ENCODE measurements at places on chromosomes 6 and 20.

- DNase-seq = no peak
Measured at GRCh38 chr6:68730291-68731054, 95.4 kb downstream of the ADGRB3 start.

DNA sequence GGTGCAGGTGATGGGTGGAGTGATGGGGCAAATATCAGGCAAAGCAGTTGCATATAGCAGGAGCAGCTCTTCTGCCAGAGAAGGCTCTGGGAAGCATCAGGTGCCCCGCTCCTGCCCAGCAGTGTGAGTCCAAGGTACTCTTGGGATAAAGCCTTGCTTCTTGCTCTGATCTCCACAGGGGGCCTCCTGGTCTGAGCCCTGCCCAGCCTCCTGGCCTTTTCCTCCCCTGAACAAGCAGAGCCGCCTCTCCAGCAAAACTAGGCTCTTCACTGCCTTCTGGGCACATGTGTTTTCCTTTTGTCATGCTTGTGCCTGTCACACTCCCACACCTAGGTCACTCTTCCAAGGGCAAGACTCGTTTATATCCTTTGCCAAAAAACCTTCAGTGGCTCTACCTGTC lies 34.3 kb downstream of the SIRPA start:
- no peak for DNase-seq

GRCh38 chr6:167295495-167296292 lies 4.6 kb downstream of the UNC93A start:
- no peak for DNase-seq

- peak; percentile 35 for DNase-seq
Measured at GRCh38 chr6:116847227-116847626, 18.3 kb upstream of the GPRC6A start.

GRCh38 chr6:170210026-170210390 lies 80.9 kb downstream of the DLL1 start:
- no peak for DNase-seq

- DNase-seq = no peak
Measured at GRCh38 chr20:33062105-33062824, 8.6 kb downstream of the BPIFB3 start.

GRCh38 chr6:155001482-155001881 lies 6.4 kb downstream of the TIAM2 start:
- no peak for DNase-seq

DNA sequence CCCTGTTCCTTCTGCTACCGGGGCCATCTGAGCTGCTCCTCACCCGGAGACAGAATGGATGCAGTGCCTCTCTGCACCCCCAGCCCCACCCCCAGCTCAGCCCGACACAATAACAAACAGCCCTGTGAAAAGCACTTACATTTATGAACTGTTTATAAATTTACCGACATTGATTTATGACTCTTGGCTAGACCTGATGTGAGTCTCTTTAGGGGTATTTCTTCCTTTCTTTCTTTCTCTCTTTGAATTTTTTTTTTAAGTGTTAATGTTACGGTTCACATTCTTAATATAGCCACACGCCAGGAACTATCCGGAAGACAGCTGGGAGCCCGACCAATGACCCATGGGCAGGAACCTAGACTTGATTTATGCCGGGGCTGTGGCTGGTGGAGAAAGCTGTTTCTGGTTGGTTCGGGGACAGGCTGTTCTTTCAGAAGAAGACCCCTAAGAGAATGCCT lies 266.3 kb downstream of the CDC5L start:
- DNase-seq = no peak

DNA sequence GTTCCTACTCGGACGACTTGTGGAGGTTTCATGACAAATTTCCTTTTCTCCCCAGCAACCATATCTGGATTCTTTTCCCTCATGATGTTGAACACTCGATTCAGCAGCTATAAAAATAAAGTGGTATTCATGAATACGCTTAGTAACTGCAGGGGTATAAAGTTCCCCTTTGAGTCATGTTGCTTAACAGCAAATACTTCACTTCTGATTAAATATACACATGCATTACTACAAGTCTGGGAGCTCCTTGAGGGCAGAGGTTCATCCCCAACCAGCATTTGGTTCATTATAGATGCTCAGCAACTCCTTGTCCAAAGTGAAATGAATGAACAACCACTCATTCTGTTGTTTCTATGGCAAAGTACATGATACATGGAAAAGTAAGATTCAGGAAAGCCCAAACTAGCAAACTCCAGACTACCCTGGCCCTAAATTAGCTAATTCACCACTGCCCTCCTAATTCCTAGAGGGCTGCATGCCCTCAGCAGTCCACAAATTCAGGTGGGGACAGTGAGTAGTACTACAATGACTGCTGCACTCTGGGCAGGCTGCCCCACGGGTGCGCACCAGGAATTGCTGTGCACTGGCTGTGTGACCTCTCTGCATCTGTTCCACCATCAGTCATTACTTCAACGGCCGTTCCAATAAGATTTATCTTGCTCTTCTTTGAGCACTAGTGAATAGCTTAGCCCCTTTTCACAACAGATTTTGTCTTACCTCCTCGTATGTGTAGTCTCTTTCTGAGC lies 15.2 kb downstream of the EIF2S2 start:
- DNase-seq = no peak

GRCh38 chr20:58623579-58624473 lies 27.3 kb upstream of the STX16 start:
- DNase-seq = no peak

GRCh38 chr6:52415333-52415732 lies 4.8 kb upstream of the EFHC1 start:
- DNase-seq = no peak

DNA sequence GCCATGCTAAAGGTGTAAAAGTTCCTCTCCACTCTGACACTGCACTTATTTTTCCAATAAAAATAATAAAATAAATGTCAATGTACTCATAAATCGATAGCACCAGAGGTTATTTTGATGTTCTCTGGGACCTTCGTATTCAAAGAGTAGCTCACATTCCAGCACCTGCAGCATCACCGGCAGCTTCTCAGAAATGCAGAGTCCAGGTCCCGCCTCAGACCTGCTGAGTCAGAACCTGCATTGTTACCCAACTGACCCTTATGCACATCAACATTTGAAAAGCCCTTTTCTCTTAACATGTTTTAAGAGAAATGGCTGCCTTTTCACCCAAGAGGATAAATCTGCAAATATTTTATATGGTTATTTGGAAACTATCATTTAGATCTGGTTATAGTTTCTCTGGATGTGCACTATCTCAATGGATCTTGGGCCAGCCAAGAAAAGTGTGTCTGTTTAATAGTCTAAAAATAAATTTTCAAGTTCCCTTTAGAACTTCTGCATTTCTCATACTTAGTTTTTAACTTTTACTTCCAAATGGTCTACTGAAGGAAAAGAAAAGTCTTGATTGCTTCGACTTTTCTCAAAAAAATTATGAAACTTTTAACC lies 216.2 kb upstream of the PRDM1 start:
- peak; percentile 62 for DNase-seq

DNA sequence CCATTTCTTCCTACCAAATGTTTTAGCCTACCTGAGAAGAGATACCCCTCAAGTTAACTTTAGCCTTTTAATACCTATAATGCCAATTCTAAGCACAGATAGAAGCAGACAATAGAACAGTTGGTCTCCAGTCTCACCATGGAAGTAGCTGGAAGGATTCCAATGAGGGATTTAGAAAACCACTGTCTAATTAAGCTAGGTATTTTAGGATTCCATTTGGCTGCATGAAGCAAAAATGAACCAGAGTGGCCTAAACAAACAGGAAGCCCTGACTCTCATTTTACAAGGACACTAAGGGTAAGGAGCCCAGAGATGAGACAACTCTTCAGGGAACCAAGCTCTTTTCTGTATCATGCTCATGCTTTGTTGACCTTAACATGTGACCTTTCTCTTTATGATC lies 199.2 kb downstream of the ALDH8A1 start:
- DNase-seq = no peak
